DMS 273 treated with DMSO at 0.1 percent for 48 hours (cell line): ENCODE measurements at places on chromosomes 7 and 10.

GRCh38 chr10:108363576-108363975, 1199.1 kb upstream of the SORCS1 start:
- no peak for DNase-seq

GRCh38 chr10:99769706-99770105, 12.7 kb upstream of the ABCC2 start:
- DNase-seq, result no peak

- no peak for DNase-seq
Measured at GRCh38 chr10:91700788-91701444, 68.0 kb upstream of the PPP1R3C start.

- no peak for DNase-seq
Measured at GRCh38 chr7:73891178-73891885, 30.4 kb downstream of the TMEM270 start.

- DNase-seq, result no peak
Measured at GRCh38 chr10:104259999-104260774, 5.5 kb downstream of the GSTO1 start.

- no peak for DNase-seq
Measured at GRCh38 chr10:101783736-101784118, 481 bp upstream of the NPM3 start.

DNA sequence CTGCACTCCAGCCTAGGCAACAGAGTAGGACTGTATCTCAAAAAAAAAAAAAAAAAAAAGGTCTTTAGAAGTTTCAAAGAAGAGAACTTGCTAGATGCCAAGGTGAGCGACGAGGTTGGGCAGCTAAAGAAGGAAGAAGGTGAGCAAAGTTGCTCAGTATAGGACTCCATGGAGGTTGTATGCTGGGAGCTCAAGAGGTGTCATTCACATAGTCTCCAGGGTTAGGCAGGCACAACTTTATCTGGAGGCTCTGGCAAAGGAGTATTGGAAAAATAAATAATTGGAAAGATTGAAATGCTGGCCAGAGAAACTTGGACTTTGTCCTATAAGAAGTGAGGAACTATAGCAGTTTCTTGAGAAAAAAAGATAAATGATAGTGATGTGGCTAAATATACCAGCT, 74.5 kb downstream of the NRF1 start:
- DNase-seq, result no peak

DNA sequence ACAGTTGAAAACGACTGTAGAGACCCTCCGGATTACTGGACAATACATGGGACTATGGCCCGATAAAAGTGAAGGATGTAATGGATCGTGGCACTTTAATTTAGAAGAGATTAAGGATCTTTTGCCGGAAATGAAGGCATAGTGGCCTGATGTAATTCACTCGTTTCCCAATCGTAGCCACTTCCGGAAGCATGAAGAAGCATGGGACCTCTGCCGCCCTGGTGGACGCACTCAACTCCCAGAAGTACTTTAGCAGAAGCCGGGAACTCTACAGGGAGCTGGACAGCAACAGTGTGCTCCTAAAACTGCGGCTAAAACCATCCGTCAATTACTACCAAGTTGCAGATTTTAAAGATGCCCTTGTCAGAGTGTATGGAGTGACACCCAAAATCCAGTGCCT, 59.6 kb upstream of the NUPR2 start:
- DNase-seq, result no peak

- DNase-seq, result no peak
Measured at GRCh38 chr7:131605280-131605878, 49.0 kb upstream of the PODXL start.

DNA sequence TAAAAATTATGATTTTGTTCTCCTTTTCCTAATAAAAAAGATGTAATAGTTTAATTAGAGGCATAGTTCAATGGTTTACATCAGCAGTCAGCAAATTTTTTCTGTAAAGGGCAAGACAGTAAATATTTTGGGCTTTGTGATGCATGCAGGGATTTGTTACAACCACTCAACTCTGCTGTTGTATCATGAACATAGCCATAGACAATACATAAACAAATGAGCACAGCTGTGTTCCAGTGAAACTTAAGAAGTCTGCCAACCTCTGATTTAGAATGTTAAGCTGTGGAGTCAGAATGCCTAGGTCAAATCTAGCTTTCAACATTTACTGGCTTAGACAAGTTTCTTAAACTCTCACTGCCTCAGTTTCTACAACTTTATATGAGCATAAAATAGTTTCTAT, 31.6 kb downstream of the ASZ1 start:
- no peak for DNase-seq

GRCh38 chr7:91915401-91916050, 25.1 kb upstream of the AKAP9 start:
- no peak for DNase-seq

DNA sequence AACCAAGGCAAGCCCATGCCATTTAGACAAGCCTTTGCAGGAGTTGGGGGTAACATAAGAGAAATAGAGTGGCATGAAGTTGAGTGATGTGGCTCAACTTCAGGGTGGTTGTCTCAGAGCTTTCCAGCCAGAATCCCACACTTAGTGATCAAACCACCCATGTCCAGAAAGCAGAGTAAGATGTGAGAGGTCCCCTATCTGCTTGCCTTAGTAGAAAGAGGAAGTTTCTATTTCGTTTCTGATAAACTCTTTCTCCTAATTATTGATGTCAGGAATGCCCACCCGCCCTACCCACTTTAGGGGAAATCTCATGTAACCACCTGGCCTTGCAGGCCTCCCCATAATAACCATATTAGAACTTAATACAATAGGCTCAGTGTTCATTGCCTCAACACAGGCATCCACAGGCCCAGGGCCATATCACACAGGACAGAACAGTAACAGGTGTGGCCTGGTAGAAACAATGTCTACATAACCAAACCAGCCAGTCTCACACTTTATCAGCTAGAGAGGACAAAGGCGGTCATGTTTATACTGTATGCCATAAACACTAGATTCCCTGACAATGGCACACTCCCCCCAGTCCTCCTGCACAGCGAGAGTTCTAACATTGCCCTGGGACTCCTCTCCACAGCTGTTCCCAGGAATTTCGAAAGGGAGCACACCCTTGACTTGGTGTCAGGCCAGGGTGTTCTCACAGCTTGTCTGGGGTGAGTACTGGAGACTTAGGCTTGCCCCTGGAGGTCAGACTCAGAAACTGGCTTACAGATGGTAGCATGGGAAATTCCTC, 364.4 kb downstream of the CXCL12 start:
- no peak for DNase-seq

DNA sequence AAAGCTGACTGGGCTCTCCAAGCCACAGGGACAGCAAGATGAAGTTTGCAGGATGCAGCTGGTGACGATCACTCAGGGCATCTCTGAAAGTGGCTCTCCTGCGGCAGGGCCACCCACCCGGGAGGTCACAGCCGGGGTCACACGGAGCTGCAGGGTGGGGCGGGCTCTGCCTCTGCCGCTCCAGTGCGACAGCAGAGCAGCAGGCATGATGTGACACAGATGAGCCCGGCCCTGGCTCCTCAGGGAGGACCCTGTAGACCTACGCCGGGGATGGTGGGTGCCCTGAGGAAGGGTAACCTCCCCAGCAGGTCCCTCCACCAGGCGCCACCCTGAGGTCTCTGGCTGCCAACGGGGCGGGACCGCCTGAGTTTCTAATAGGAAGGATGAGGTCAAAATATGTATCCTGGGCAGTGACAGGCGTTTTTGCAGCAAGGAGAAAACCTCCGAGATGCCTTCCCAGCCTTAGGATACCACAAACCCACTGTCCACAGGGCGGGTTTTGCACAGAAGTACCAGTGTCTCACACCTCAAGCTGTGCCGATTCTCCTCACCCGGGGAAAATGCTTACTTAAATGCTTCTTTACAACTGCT, 114.8 kb upstream of the DIP2C start:
- DNase-seq, result no peak

DNA sequence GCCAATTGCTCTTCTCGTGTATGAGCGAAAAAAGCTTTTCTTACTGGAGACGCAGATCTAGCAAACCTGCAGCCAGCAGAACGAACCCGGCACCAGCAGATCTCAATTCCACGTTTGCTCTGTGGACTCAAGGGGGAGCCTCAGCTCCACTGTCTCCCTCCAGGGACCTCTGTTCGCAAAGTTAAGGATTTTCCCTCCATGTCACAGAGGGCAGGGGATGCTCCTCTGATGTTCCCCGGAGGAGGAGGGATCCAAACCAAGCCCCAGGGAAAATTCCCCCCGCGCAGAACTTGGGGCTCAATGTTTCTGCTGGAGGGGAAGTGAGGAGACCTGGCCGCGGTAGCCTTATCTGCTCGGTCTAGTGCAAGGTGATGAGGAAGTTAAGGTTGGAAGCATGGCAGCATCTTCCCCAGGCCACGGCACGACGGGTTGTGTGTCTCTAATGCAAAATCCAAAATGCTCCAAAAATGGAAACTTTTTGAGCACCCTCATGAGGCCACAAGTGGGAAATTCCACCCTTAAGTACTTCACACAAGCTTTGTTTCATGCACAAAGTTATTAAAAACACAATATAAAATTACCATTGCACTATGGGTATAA, 9.0 kb downstream of the IQCE start:
- no peak for DNase-seq

DNA sequence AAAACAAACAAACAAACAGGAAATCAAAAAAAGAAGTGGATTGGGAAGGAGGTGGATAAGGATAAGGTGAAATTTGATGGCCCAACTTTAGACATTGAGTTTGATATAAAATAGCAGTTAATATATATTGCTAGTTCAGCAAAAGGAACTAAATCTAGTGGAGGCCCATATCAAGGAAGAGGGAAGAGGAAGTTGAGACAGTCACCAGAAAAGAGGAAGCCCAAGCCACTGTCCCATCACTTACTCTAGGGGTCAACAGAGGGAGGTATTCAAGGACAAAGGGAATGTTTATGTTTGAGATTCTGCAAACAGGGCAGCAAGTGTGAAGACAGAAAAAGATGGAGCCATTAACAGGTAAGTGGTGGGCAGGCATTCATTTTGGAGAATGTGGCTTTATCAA, 3.7 kb downstream of the LAMTOR4 start:
- no peak for DNase-seq

DNA sequence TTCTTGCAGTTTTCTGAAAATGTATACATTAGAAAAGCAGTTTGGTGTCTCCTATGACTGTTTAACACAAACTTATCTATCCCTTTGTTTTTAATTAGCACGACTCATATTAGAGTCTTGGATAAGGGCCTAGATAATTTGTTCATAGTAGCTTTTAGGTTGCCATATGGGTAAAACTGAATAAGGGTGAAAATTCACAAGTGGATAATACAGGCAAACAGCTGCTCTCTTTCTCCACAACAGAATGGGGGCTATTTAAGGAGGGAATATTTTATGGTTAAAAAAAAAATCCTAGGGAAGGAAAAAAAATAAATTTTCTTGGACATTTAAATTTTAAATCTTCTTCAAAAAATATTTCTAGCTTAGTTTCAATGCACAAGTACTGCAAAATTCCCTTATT, 1416.1 kb downstream of the GATA3 start:
- no peak for DNase-seq
